Stromal cell of bone marrow (primary cell): ENCODE measurements at places on chromosomes 4 and X.

DNA sequence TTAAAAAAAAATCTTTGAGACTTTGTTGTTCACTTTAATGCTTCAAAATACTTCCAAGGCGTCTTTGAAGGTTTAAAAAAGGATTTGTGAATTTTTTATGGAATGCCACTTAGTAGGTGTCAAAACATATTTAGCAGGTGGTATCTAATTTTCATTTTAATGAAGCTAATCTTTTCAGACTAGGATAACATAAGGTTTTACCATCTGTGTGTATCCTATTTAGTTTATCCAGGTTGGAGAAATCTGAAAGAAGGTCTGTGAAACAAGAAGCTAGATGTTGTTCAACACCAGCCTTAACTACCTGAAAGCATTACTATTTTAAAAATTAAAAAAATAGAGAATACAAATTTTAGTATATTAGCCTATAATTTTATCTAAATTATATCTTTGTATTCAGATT lies 193.4 kb downstream of the GRID2 start:
- DNase-seq: no peak

GRCh38 chrX:45850197-45850774 lies 649.6 kb upstream of the DIPK2B start:
- no peak for DNase-seq

- DNase-seq: no peak
These were observed 340.4 kb upstream of the FAT1 start for GRCh38 chr4:187064033-187064432.

DNA sequence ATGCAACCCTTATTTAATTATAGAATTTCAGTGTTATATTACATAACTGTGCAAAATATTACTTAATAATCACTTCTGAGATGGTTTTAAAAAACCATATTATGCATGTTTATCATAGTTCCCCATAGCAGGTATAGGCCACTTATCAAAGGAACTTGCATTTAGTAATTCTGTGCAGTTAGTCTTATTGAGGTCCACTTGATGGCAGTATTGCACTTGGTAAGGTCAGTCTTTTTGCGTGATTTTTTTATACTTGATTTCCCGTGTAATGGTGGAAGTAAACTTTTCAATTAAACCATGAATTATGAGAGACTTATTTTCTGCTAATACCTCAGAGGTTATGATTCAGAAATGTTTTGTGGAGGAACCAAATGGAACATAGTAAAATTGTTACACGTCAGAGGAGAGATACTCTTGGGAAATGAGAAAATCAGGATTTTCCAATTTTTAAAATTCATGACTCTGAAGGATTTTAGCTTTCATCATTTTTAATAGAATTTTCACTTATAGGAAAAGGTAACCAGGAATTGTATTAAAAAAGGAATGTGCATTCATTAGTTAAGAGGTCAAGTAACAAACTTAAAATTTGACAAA lies 230.0 kb downstream of the CCSER1 start:
- peak; percentile 52 for DNase-seq

DNA sequence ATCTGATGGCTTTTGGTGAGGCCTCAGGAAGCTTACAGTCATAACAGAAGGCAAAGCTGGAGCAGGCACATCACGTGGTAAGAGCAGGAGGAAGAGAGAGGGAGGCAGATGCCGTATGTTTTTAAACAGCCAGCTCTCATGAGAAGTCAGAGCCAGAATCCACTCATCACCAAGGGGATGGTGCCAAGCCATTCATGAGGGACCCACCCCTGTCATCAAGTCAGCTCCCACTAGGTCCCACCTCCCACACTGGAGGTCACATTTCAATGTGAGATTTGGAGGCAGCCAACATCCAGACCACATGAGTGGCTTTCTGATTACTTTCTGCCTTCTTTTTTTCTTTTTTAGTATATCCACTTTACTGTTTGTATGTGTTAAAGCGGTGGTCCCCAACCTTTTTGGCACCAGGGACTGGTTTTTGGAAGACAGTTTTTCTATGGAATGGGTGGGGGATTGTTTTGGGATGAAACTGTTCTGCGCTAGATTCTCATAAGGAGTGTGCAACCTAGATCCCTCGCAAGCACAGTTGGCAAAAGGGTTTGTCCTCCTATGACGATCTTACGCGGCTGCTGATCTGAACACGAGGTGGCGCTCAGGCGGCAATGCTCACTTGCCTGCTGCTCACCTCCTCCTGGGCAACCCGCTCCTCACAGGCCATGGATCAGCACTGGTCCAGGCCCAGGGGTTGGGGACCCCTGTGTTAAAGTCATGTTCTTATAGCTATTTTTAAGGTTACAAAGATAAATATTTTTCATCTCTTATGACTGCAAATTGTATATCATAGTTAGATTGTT lies 61.7 kb downstream of the SLIT2 start:
- no peak for DNase-seq

DNA sequence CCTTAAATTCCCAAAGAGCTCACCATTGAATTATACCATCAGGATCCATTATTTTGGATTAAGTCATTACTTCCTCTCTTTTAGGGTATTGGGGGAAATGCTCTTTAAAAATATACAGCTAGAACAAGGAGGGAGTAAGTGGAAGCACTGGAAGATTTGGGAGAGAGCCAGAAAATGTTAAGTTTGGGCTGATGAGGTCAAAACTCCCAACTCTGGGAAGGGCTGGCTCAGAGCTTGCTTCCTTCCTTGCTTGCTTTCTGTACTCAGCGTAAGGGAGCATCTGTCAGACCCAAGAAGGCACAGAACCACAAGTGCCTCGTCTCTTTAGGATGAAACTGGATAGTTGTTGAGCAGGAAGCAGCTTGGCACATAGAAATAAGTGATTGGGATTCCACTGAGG lies 138.2 kb downstream of the GUCY2F start:
- no peak for DNase-seq

- DNase-seq: peak; percentile 44
These were observed 282.2 kb downstream of the GUCY2F start for GRCh38 chrX:109199726-109200125.

DNA sequence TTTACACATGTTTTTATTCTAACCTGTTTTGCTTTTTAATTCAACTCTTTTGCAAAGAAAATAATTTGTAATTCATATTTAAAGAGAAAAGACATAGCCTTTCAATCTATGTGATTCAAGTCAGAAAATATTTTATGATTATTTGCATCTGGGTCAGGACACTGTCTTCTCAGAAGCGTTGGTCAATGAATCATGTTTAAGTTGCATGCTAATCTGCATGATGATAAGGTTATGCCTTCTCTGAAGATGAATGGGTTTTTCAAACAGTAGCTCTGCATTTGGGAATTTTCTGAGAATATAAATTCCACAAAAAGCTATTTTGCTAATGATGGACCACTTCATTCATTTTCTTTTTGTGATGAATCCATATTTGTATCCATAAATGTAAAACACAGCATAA lies 282.5 kb downstream of the TMA16 start:
- no peak for DNase-seq

DNA sequence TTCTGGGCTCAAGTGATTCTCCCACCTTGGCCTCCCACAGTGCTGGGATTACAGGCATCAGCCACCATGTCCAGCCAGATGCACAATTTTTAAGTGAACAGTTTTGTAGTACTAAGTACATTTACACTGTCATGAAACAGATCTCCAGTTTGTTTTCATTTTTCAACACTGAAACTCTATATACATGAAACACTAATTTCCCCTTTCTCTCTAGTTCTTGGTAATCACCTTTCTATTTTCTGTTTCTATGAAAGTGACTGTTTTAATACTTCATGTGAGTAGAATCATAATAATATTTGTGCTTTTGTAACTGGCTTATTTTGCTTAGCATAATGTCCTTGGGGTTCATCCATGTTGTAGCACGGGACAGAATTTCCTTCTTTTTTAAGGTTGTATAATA lies 237.4 kb downstream of the CAMK2D start:
- DNase-seq: no peak

DNA sequence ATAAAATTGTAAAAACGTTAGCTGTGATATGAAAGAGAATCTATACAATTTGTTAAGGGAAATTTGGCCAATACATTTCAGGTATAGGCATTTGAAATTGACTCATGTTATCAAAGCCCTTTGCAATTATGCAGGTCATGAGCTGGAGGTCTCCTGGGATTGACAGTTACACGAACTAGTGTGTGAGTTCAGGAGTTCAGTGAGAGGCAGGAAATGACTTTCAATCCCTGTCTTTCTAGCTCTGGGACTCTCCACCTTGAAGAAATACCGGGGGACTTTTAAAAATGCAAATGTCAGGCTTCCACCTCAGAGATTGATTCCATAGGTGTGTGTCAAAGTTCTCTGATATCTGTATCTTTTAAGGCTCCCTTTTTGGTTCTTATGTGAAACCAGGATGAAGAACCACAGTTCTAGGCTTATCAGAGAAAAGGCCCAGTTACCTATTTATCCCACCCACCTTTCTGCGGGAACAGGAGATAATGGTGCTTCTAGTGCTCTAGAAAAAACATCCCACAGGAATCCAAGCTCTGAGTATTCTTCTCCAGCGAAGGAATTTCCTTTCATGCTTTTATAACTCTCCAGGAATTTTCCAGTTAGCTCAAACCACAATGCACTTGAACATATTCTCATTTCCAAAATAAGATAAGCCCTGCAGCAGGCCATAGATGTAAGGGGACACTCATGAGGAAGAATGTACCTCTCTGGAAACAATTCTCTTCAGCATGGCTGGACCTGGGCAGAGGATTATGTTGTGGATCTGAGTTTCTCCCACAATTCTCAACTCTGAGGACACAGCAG lies 501.0 kb downstream of the IDS start:
- no peak for DNase-seq

GRCh38 chr4:13484749-13485221 lies 645 bp upstream of the RAB28 start:
- DNase-seq: peak; percentile 9

DNA sequence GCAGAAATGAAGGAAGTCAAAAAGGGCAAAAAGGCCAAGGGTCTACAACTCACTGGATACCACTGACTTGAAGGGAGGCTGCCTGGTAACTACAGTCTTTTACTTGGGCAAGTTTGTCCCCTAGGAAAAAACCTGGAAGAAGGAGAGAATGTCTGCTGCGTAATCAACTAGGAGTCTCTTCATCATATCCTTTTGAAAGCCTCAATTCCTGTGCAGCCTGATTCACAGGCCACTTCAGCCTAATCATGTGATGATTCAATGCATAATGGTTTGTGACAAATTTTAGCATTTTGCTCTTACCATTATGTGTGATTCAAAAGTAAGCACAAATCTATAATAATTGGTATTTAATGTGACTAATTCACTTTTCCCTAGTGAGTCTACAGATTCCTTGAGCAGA lies 273.6 kb downstream of the FRMPD4 start:
- peak; percentile 7 for DNase-seq

GRCh38 chr4:185738820-185739219 lies 73.2 kb downstream of the SORBS2 start:
- no peak for DNase-seq

DNA sequence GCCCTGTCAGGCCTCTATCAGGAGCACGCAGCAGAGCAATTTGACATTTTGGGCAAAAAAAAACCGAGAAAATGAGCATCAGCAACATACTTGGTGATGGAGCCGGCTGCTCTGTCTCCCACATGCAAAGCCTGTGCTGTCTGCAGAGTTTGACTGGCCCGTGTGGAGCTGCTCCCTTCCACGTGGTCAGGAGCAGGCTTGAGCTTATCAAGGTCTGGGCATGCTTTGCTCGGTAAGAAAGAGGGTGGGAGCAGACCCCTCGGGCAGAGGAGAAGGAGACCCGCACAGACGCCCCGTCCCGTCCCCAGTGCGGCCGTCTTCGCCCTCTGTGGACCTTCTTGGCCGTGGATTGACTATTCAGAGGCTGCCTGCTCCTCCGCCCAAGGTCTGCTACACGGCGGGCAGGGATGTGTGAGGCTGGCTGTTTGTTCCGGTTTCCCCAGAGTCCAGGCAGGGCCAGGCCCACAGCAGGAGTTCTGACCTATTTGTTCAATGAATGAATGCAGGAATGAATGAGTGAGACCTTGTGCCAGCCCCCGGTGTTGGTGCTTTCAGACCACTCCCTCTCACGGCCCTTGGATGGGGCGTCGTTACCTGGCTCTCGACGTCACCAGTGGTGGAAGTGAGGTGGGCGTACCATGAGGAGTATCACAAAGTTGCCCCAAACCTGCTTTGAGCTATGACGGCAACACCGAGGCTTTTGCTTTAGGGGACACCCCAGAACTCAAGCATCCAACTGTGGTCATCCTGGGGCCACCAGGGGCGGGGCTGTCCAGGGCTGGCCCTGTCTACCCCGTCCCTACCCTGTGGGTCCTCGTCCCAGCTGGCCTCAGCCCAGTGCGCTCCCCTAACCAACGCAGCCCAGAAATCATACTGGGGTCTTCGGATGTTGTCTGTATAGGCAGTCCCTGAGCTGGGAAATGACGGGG lies 54.7 kb upstream of the ADRA2C start:
- no peak for DNase-seq
